Amniotic stem cell (primary cell): ENCODE measurements at places on chromosomes 13 and 19.

DNA sequence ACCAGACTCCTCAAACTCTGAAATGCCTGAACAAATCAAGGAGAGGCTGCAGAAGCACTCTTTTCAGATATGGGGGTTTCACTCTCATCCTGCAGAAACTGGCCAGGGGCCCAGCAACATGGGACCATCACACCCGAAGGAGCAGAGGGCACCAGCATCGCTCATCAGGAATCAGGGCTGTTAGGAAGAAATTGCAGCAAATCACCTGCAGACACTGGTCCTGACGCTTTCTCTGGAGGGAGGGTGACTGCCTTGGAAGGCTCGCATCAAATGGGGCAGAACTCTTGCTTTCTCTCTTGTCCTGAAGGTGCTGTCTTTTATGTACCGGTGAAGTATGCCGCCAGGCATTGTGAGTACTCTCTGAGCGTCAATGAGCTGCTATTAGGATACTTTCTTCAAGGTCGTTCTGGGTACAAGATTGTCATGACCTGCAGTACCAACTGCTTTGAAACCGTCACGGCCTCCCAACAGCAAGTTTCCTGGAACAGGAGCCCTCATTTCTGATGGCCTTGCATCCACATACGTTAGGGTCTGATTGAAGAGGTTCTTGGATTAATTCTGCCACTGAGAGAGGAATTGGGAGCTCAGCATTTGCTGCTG lies 155.7 kb upstream of the SOX1 start:
- no peak for DNase-seq

GRCh38 chr19:32404933-32405430 lies 588 bp upstream of the DPY19L3 start:
- no peak for DNase-seq

DNA sequence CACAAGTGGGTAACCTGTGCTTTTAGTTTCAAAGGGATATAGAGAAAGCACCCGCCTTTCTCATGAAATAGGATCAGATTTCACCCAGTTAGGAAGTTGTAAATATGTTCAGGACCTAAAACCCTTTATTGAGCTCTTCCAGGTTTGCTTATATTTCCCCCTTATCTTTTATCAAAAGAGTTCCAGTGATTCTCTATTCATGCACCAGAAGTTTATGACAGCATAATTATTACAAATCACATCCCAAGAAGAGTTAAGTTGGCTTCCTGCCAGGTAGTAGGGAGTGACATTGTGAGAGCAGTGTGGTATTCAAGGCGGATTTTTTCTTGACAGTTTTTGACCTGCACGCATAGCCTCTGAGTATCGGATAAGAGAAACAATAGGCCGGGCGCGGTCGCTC lies 190.3 kb downstream of the STK24 start:
- no peak for DNase-seq

DNA sequence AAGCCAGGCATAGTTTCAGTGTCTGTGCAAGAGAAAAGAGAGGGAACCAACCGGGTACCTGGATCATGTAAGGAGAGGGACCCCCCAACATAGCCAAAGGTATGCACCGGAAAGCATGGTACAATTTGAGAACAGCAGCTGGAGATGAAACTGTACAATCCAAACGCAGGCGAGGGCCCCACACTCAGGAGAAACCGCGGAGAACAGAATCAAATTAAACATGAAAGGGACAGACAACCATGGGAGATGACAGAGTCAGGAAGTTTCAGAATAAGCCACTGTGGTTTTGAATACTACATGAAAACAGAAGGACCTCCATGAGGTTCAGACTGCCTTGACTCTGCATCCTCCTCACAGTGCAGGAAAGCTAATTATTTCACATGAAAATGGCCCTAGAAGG lies 62.9 kb upstream of the SPATA13 start:
- no peak for DNase-seq

DNA sequence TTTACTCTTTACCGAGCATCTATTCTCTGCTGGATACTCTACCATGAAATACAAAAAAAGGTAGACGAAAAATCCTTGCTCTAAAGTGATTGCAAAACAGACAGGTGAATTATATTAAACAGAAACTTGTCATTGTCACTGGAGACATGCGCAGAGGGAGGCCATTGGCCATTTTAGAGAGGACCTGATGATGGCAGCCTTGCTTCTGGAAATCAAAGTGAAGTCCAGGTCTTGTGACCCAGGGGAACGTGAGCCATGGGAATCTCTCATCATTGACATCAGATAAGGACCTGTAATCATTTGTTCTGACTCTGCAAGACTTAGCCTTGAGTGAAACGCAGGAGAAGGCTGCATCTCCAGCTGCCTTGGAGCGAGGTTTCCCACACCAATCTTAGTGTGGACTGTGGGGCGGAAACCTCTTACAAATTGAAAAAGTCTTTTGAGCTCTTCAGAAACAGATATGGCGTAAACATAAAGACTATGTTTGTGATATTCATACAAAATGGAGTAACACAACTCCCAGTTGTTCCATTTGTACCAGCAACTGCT lies 16.8 kb upstream of the SLC46A3 start:
- no peak for DNase-seq

DNA sequence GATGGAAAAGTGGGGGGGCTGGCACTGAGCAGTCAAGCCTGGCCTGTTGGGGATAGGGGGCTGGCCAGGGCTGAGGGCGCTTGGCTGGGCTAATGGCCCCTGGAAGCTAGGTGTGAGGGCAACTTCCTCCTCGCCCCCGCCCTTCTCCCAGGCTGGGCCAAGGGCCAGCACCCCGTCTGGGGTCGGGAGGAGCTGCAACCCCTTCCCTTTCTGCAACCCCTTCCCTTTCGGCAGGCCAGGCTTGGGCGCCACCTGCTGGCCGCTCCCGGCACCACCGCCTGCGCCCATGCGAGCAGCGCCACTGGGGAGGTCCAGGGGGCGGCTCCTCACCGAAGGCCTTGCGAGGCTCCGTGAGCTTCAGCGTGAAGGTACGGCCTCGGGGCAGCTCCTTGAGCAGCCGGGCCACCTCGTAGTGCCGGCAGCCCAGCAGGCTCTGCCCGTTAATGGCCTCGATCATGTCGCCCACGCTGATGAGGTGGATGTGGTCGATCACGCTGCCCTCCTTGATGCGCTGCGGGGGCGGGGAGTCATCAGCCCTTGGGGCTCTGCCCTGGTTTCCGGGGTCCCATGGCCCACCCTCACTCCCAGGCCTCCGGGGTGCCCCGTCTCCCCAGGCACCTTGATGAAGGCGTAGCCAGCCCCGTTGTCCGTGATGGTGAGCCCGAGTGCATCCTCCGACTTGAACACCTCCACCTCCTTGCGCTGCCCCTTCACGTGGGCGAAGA lies 5.0 kb upstream of the PTGER1 start:
- DNase-seq: no peak

GRCh38 chr13:42084722-42085121 lies 36.3 kb downstream of the DGKH start:
- DNase-seq: no peak

DNA sequence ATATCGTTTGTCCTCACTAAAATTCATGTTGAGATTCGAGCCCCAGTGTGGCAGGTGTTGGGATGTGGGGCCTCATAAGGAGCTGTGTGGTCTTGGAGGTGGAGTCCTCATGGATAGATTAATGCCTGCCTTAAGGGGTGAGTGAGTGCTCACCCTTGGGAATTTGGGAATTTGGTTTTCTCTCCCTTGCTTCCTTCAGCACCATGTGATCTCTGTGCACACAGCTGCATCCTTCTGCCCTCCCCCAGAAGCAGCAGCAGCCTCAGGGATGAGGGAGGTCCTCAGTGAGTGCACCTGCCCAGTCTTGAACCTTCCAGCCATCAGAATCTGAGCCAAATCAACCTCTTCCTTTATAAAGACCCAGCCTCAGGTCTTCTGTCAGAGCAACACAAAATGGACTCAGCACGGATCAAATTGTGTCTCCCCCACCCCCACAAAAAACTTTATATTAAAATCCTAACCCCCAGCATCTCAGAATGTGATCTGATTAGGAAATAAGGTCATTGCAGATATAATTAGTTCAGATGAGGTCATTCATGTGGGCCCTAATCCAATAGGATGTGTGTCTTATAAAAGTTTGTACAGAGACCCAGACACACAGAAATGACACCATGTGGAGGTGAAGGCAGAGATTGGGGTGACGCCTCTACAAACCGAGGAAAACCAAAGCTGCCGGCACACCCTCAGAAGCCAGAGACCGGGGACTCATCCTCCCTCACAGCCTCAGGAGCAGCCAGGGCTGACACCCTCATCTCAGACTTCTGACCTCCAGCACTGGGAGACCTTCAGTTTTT lies 12.9 kb downstream of the CYTH2 start:
- no peak for DNase-seq

- no peak for DNase-seq
Measured at GRCh38 chr13:102933122-102933521, 87.3 kb downstream of the ERCC5 start.

DNA sequence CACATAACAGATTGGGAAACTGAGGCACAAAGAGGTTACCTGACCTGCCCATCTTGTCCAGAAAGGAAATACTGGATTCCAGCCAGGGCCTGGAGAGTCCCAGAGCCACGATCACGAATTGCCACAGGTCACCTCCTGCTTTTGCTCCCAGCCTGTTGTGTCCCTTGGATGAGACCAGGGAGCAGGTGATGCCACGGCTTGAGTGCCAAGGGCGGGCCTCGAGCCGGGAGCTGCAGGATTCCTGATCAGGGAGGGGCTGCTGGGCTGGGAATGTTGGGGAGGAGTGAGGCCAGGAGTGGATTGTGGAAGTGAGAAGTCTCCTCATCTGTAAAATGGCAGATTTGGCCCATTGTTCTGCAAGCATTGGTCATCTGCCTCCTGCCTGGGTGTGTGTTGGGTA lies 29.4 kb downstream of the DNM2 start:
- DNase-seq: no peak

GRCh38 chr13:99991828-99992775 lies 10.5 kb downstream of the ZIC2 start:
- DNase-seq: no peak
